ENCODE measurements at places on chromosomes 2 and 18. TPM values are rescaled to one million over a fixed set of nuclear protein-coding genes. Genes with fewer than 3 reads are reported as not detected.

- peak; percentile 66 for DNase-seq
Observed at GRCh38 chr2:208040199-208041171, 15.2 kb upstream of the PLEKHM3 start.

The HEATR5B gene
- total RNA-seq: 16.9 TPM

DNA sequence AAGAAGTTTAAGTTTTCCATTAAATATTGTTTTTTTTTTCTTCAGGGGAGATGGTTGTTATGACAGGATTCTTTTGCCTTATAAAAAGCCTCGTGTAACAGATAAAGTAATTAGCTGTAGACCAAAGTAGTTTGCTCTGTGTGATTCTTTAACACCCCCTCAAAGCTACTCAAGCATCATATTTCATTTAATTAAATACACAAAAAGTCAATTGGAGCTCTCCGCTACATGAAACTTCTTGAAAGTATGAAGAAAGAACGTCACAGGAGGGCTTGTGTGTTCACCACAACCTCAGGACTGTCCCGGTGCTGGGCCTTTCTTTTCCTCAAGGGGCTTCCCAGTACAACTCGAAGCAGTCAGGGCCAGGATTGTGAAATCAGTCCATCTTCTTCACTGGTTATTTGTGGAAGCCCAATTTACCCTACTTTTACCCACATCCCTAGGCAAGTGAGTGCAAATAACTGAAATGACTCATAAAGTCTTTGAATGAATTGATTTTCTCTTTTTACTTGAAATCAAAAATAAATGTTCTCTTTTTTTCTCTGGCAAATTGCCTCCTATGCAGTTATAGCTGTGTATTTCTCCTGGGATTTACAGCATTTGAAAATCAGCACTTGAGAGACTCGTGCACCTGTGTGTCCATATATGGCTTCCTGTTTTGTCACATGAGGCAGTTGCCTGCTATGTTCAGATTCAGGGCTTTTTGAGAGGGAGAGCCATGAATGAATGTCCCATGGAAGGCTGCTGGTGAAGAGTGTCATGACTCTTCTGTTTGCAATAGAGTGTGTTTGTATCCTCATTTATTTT is 48.6 kb downstream of the LINC00305 start:
- no peak for DNase-seq

GRCh38 chr2:159285929-159286708 is at the start of gene WDSUB1:
Gene WDSUB1, minus strand, starts transcription at chr2:159286703. Its CDS starts 3,634 bp downstream, at chr2:159283069.
- peak; percentile 63 for DNase-seq

The SGPP2 gene
- 1.2 TPM for total RNA-seq

DNA sequence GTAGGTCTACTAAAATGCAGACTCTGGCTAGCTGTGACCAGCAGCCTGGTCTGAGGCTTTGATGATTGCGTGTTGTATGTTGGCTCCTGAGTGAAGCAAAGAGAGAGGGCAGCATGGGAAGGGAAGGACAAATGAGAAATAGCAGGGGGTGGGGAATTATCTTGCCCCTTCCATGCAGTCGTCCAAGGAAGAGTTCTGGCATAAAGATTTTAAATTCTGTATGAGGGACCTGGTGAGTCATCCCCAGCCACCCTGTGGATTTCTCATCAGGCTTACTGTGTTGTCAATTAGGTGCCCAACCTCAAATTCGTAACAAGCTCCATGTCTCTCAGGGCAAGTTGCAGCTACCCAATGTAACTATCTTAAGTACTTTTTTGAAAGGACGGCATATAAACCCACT is 72.1 kb upstream of the NOSTRIN start:
- no peak for DNase-seq

DNA sequence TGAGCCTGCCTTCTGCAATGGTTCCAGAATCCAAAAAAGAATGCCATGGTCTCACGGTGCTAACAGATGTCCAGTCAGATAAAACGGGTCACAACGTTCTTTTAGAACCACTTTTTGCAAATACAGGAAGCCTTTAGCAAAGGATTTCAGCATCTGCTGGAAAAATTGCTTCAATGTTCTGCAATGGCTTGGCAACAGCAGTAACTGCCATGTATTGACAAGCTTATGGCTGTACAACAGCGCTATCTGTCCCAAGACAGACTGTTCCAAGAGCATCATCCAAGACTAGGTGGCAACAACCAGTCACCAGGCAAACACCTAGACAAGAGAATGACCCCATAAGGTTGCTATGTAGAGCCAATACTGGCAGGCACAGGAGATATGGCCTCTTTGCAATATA is 37.6 kb upstream of the RIOK3 start:
- no peak for DNase-seq

GRCh38 chr2:200913654-200914053 is 24.5 kb downstream of the NIF3L1 start:
- no peak for DNase-seq

The ATP6V1B1 gene
- total RNA-seq: not detected

GRCh38 chr18:3867864-3868311 is 417.9 kb downstream of the TGIF1 start:
- DNase-seq: no peak

- DNase-seq: no peak
Observed at GRCh38 chr2:123448801-123449200, 576.3 kb upstream of the CNTNAP5 start.

- no peak for DNase-seq
Observed at GRCh38 chr2:42996528-42996927, 204.1 kb upstream of the HAAO start.

DNA sequence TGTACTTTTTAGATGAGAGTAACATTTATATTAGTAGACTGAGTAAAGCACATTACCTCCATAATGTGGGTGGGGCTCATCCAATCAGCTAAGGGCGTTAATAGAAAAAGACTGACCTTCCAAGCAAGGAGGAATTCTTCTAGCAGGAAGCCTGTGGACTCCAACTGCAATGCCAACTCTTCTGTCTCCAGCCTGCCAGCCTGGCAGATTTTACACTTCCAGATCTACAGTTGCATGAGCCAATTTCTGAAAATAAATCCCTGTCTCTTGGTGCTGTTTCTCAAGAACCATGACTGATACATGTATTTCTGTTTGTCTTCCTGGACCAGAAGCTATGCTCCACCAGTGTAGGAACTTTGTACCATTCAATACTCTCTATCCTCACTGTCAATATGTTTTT is 69.0 kb upstream of the LMAN1 start:
- DNase-seq: no peak

The DOK6 gene
- total RNA-seq: 13.7 TPM

The BOLL gene
- total RNA-seq: 5.5 TPM

DNA sequence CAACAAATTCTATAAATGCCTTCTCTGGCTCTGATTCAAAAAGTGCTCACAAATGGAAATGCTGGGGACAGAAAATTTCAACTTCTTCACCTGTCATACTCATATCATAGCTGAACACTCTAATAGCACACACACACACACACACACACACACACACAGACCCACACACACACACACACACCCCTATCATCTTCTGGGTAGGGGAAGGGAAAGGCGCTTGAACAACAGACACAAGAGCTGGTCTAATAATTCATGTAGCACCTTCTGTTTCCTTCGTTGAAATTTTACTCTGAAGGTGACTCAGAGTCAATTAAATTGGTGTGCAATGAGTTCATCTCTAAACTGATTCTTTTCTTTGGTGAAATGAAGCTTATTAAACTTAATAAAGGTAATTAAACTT is 32.9 kb downstream of the CD28 start:
- DNase-seq: no peak

DNA sequence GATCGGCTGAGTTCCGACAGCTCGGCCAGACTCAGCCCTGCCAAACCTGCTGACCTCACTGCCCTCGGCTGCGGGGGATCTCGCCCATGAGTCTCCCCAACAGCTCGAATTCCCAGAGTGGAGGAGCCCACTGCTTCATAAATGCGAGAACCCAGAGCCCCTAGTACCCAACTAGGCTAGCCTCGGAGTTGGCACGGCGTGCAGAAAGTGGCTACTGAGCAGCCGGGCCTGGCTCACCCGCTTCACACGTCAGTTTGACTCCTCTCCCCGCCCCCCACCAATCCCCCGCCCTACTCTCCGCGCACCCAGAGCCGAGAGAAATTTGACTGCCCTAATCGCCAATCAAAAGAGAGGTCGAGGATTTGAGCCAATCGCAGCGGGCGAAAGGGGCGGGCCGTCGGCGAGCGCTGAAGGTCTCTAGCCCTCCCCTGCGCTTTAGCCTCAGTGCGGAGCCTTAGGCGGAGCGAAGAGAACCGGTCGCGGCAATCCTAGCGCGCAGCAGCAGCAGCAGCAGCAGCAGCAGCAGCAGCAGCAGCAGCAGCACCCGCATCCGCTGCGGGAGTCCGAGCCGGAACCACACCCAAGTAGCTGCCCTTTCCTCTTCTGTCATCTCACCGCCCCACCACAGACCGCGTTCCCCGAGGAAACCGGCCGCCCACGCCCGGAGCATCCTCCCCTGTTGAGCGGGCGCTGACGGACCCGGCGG is at the start of gene GLS:
Gene GLS, plus strand, starts transcription at position 444 of the 706 bp plus-strand sequence. CDS start 264 bp downstream, outside the sequence.
- peak; percentile 99 for DNase-seq

DNA sequence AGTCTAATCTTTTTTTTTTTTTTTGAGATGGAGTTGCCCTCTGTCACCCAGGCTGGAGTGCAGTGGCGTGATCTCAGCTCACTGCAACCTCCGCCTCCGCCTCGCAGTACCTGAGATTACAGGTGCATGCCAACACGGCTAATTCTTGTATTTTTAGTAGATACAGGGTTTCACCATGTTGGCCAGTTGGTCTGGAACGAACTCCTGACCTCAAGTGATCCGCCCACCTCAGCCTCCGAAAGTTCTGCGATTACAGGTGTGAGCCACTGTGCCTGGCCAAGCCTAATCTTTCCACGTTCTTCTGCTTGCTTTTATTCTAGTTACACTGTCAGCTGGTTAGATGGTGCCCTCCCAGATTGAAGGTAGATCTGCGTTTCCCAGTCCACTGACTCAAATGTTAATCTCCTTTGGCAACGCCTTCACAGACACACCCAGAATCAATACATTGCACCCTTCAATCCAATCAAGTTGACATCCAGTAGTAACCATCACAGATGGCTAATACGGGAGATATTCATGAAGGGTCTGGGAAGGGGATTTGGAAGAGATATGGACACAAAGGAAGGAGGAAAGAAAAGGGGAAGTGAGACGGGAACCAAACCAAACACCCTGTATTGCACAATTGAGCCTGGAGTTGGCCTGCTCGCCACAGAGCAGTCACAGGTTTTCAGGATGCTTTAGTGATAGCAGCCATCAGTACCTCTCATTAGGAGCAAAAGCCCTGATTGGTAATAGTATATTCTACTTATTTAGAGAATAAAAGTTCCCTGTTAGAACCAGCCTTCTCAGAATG is 229.8 kb downstream of the PIK3C3 start:
- DNase-seq: no peak

GRCh38 chr2:27303093-27304025 is 4.9 kb downstream of the UCN start:
- peak; percentile 62 for DNase-seq

- DNase-seq: no peak
Observed at GRCh38 chr2:161090411-161090810, 69.8 kb upstream of the TANK start.

- peak; percentile 97 for DNase-seq
Observed at GRCh38 chr2:165293440-165294420, 54.5 kb downstream of the SCN2A start.

GRCh38 chr2:30272761-30273573 is 41.6 kb downstream of the LBH start:
- DNase-seq: no peak

DNA sequence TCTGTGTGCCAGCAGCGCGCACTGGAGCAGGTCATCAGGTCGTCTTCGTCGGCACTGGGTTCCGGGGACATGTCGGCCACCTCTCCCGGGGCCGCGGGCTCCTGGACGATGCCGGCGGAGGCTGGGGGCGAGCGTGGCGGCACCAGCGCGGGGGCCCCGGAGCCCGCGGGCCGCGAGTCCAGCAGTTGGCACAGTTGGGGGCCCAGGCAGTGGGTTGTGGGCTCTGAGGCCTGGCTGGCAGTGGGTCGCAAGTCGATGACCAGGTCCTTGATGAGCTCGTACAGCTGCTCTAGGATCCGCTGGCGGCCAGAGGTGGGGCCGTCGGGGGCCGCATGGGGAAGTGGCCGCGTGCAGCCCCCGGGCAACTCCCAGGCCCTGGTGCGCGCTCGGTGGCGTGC is 300.5 kb downstream of the CCDC74A start:
- no peak for DNase-seq

The PPP1R1C gene
- 23.4 TPM for total RNA-seq

- no peak for DNase-seq
Observed at GRCh38 chr2:238433941-238434845, 7.5 kb downstream of the ASB1 start.

The G6PC2 gene
- total RNA-seq: 0.24 TPM

The ACTG2 gene
- total RNA-seq: 896 TPM

GRCh38 chr18:3760741-3761140 is 310.8 kb downstream of the TGIF1 start:
- no peak for DNase-seq

DNA sequence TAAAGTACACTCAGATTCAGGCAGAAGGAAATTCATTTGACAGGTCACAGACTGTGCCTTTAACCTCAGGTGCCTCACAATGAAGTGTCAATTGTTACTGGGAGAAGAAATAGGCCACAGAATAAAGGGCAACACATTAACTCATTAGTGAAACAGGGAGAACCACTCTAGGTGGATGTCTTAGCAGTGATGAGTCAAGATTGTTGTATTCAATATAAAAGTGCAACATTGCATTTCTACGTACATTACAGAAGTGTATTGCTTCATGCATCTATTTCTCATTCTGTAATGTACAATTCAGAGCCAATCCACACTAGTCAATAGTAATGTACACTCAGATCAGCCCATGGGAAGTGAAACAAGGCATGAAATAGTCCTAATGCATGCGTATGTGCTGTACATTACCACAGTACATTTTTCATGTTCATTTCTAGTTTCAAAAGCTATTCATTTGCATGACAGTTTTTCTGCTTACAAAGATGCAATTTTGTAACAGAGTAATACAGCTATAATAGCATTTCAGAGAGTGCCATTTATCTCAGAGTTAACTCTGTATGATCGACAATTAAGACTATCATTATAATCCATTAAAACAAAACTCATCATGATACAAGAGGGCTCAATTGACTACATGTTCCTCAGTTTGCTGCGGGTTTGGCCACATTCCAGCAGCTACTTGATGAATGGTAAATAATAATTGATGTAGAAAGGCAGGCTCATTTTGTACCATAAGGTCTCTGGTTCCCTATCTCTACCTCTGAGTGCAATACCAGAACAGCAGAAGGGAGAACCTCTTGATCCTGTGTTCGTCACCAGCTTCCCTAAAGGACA is 12.2 kb upstream of the ARL5A start:
- DNase-seq: no peak

GRCh38 chr2:230614913-230615332 is 97.7 kb upstream of the CAB39 start:
- no peak for DNase-seq

- DNase-seq: peak; percentile 65
Observed at GRCh38 chr2:215435280-215435869, 493 bp downstream of the FN1 start.

Data from umbilical cord (tissue), 2 donors.